OCI-M1 (cell line): ENCODE measurements at places on chromosomes 12 and 14.

DNA sequence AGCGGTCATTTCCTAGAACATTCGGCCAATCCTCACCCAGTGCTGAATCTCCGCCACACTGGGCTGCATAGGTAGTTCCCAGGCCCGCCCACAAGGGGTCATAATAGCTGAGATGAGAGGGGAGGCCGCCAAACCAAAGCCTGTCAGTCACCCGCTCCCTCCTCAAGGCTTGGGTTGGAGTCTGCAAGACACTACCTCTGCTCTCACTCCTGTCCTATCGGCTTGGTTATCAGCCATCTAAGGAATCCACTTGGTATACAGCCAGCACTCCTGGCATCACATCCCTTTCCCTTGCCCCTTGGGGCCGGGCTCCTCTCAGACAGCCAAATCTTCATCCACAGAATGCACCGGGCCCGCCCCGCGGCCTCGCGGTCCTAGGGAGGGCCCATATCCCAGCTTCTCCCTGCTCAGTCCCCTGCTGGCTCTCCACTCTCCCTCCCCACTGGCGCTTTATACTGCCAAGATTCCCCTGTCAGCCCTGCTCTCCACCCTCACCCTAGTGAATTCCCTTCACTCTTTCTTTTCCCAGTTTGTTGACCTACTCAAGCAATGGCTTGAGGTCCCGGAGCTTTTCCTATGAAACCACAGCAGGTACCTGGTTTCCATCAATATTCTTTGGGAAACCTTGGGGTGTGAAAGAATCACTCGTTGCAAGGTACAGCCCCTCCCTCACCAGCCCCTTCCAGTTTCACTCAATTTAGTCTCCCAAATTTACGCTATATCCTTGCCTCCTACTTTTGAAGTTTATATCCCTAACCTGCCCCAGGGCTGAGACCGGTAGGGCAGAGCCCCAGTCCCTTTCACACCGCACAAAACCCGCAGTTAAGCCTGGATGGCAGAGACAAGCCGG lies 1.4 kb downstream of the IFFO1 start:
- peak; percentile 93 for DNase-seq

- peak; percentile 79 for DNase-seq
These were observed 1.2 kb upstream of the NEMF start for GRCh38 chr14:49853572-49854375.

- DNase-seq, result no peak
These were observed 467.4 kb downstream of the TMEM121 start for GRCh38 chr14:105993814-105994213.

GRCh38 chr12:89364058-89364457 lies 11.8 kb upstream of the DUSP6 start:
- DNase-seq, result no peak

DNA sequence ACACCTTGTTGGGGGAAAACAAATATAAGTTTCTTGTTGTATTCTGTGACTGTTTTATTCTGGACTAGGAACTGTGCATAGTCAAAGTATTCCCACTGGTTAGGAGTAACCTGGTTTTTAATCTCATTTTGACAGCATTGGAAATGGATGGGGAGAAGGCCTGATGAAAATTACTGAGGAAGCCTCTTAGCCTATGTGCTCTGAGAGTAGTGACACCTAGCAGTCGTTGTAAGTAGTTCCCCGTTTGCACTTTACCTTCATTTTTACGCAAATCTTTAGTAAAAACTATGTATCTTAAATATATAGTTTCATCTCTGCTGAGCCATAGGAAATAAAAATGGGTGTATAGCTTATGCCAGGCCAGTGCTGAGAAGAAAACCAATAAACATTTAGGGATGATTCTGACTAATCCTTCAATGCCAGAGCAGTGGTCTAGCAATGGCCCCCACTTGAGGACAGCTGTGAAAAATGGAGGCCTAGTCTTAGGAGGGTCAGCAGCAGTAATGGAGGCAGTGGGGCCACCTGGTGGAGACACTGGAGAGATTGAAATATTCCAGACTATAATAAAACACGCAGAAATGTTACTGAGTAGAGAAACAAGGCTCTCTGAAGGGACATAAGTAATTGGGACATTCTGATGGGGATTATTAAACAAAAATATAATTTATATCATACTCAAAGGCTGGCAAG lies 133.2 kb upstream of the NOVA1 start:
- peak; percentile 9 for DNase-seq

DNA sequence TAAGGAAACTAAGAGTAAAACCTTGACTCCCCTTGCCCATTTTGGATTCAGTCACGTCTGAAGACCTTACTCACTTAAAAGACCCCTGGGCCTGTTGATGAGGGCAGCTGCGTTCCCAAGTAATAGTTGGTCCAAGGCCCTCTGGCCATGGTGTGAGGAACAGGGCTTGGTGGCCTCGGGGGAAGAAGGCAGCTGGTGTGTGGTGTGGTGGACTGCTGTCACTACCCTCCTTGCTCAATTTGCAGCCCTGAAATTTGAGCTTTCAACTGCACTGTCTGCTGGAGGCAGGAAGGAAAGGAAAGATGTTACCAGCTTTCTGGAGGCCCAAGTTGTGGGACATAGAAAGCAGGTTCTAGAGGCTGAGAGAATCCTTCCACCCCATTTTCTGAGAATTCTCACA lies 128.2 kb downstream of the SLC38A6 start:
- no peak for DNase-seq

DNA sequence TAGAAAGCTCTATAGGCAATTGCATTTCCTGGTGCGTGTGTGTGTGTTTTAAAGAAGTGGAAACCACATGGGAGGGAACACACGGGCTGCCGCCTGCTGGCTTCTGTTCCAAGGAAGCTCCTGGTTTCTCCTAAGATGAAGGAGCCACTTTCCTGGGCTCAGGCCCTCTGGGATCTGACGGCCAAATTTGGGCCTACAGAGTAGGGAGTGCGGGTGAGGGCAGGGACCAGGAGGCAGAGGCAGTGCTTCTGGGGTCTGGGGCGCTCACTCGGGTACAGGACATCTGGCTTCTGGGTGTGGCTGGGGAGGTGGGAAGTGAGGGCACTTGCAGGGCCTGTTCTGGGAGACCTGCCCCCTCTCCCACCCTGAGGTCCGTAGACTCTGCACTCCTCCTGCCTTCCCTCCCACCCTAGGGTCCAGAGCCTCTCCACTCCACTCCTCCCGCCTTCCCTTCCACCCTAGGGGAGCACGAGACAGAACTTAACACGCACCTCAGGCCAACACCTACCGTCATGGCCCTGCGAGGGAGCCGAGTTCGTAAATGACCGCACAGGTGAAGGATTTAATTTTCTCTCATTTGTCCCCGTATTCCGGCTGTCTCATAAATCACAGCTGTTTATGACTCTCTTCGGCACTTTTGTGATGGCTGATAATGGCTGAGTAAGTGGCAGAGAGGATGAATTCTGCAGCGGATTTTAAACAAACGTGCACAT lies 127.7 kb downstream of the KIF26A start:
- no peak for DNase-seq

- no peak for DNase-seq
These were observed 10.8 kb downstream of the KRT71 start for GRCh38 chr12:52542157-52542556.

DNA sequence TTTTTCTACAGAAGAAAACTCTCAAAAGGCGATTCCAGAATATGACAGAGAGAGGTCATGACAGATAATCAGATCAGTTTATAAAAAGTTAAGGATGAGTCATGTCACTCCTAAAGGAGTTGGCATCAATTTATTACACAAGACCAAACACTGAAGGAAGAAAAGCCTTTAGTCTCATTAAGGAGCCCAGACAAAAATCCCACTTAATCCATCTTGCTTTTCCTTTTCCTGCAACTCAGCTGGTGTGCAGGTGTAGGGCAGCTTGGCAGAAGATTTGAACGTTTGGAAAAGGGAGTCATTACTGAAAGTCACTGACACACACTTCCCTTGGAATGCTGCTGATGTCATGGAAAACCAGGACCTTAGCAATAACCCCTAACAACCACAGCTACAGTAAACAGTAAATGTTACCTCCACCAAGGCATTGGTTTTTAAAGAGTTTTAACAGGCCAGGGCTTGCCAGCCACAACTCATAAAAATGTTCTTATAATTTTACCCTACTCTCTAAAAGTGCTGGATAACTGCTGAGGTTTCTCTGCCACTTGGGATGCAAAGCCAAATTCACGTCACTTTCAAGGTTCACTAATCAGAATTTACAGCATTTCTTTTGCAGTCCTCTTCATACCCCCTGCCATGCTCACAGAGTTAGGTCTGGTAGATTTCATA lies 320.6 kb downstream of the RAD51B start:
- no peak for DNase-seq

DNA sequence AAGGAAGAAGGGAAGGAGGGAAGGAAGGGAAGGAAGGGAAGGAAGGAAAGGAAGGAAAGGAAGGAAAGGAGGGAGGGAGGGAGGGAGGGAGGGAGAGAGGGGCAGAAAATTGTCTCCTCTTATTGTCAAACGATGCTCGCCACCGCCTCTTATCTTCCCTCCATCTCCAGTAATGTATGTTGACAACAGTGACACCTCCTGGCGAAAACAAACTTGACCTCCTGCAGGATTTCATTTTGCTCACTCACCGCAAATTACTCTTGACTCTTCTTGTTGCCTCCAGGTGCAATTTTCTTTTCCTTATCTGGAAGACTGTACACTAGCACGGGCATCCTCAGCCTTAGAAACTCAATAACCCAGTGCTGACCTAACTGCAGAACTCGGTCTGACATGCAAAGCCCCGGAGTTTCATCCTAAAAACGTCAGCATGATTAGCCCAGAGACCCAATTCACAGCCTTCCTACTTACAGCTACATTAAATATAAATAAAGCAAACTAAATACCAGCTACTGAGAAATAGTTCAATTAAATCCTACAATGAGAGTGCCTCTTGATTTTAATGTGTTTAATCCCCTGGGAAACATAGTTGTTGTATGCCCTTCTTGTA lies 512.4 kb upstream of the TMPO start:
- DNase-seq, result peak; percentile 72

- DNase-seq, result peak; percentile 49
These were observed 3.0 kb downstream of the ATP6V0A2 start for GRCh38 chr12:123715195-123715594.
